Left kidney (tissue), 8 donors: ENCODE measurements at places on chromosomes 11 and 22.
A peak's percentile ranks its signal among the peaks of the same experiment; 100 is the strongest.

DNA sequence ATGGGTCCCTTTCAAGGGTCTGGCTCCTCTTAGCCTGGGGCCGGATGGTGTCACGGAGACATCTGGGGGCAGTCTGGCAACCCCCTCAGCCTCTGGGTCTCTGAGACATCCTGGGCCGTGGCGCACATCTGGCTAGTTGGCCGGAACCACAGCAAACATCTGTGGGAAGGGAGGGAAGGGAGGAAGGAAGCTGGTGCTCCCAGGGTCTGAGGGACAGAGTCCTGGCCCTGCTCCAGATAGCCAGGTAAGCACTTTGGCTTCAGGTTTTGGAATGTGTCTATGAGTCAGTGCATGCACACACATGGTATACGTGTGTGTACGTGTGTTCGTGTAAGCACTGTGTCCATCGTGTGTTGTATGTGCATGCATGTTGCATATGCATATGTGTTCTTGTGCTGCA lies 225.1 kb downstream of the MN1 start:
- no peak for DNase-seq

- DNase-seq: no peak
Measured at GRCh38 chr11:66957971-66958231, 282 bp downstream of the PC start.

DNA sequence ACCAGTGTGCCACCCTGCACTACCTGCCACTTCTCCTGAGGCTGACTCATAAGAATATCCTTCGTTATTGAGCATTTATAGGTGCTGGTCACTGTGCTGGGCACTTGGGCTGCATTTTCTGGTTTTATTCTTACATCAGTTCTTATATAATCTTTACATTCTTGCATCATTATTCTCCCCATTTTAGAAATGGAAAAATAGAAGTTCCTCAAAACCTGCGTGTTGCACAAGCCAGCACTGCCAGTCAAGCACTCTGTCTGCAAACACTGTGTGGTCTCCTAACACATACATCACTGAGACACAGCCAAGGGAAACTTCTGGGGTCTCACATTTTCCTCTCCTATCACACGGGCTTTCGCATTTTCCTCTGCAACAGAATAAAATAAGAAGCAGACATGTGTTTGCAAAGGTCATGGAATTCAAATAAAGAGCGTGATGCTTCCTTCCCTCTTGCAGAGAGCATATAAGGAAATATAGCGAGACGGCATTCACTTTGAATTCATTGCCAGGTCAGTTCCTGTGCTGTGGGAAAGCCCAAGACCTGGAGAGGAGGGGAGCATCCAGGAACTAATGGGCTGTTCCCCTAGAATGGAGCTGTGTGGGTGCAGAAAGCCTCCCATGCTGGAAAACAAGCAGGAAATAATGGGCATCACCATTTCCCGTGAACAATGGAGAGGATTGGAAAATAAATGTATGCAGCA lies 73.9 kb upstream of the SEZ6L start:
- no peak for DNase-seq

DNA sequence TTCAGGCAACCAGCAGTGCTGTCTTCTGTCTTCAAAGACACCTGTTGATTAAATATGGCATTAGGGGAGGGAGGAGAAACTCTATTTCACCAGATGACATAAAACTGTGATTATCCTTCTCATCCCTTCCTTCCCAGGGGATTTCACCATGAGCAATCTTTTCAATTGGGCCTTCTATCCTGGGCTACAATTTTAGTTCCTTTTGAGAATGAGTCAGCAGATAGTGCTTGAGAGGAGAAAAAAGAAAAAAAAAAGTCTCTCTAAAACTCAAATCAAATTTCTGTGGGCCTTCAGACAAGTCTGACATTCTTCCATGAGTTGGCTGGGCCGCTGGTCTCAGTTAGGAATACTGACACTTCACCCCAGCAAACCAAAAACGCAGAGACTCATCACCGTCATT lies 7.2 kb downstream of the FLI1 start:
- no peak for DNase-seq

DNA sequence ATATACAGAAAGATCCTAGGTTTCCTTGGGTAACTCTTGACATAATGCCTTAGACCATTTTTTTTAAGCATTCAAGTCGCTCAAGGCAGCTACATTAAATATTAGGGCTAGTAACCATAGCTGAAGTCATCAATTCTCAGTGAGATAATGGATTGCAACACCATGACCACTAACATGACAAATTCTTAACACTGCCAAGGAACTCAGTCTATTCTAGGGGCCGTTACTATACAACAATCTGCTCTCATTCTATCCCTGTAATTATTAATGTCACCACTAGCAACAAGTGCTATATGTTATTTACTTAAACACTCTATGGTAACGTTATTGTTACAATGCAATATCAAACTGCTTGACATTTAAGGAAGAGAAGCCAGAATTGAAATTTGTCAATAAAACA lies 3.2 kb upstream of the STK33 start:
- no peak for DNase-seq

- no peak for DNase-seq
Measured at GRCh38 chr11:68843703-68844312, 2.1 kb upstream of the CPT1A start.

DNA sequence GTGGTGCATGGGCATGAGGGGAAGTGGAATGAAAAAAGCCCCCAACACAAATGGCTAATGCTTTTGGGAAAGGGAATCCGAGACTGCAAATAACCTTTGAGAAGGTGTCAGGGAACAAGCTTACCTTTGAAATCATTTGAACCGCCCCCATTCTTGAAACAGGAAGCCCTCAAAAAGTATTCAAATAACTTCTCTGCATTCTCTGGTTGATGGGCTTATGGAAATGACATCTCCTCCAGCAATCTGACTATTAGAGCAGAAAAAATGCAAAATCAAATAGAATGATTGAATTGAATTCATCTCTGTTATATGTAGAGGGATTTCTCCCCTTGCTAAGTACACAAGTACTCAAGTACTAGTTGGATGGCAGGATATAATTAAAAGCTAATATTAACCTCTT lies 409.9 kb downstream of the TMEM135 start:
- DNase-seq: no peak

GRCh38 chr22:36497910-36498665 lies 8.8 kb downstream of the FOXRED2 start:
- DNase-seq: no peak

DNA sequence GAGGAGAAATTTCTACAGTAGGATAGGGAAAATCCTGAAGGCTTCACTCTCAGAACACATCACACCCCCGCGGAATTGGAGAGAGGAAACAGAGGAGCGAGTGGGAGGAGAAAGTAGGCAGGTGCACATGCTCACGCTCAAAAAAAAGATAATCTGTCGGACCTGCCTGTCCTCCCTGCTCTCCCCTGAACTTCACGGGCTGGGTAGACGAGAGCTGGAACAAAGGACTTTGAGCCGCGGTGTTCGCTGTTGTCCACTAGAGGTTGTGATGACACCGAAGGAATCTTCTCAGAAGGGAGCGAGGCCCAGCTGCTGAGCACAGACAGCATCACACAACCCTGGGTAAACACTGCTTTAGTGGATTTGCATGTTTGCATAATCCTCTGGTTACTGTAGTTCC lies 5.0 kb downstream of the SEZ6L start:
- DNase-seq: no peak

DNA sequence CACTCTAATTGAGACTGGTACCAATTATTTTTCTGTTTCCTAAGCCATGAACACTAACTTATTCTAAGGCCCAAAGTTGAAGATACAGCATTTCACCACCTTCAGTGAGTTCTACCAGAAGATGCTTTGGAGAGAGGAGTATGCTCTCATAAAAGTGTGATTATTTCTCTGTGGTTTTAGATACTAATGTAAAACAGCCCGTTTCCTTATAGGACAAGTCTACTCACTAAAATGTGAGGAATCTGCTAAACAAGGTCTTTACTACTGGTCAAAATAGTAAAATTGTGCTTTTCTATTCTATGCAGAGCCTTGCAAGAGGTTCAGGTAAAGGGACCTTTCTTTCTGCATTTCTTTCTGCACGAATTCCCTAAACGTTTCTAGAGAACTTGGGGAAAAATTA lies 2.4 kb downstream of the LGR4 start:
- no peak for DNase-seq

DNA sequence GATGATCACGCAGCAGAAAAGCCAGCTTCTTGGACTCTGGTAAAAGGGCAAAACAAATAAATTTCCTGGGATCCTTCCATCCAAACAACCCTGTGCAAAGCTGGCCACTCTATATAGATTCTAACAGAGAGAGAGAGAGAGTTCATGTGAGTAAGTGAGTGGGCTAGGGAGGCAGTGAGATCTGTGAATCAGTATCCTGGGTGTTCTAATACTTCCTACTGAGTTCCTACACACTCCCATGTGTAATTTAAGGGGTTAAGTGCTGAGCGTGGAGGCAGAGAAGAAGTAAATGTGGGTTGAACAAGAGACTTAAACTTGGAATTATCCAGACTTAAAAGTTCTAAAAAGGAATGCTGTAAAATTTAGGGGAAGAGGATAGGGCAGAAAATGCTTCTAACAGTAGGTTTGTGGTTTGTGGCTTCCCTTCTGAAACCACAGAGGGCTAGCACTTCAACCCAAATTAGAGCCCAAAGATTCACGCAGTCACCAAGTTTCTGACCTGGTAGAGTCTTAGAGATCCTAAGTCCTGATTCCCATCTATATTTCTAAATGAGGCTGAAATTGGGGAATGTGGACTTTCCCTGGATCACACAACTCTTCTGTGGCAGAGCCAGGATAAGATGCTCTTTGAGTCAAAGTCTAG lies 413.9 kb downstream of the TENM4 start:
- no peak for DNase-seq

- no peak for DNase-seq
Measured at GRCh38 chr11:40391679-40392078, 1067.8 kb downstream of the LRRC4C start.

- DNase-seq: no peak
Measured at GRCh38 chr22:49411236-49411635, 416.4 kb downstream of the BRD1 start.

DNA sequence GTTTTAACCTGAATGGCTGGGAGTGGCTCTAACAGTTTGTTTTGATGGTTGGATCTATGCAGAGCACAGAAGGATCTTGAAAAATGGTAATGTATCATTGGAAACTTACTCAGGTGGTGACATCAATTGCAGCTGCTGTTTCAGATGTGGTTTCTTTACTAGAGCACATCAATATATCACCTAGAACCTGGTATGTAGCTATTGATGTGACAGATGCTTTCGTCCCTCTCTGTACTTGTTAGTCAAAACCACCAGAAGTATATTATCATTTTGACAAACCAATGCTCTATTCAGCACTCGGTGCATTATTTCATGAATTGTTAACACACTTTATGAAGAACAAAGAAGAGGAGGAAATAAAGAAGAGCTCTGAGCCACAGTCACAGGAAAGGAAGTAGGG lies 26.6 kb upstream of the SCN3B start:
- DNase-seq: no peak

DNA sequence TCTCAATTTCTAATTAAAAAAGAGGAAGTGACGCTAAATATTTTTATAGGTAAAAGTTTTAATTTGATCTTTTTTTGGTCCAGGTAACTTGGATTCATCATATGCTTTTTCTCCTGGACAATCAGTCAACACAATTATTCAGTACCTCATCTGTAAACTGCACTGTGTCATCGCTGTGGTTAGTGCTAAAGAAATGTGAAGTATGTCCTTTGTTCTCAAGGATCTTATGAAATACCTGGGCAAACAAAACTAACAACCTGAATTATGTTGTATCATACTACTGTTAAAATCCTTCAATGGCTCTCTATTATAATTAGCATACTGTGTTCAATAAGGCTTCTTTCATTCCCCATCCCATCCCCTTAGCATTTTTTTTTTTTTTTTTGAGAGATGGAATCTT lies 19.9 kb upstream of the SCN3B start:
- no peak for DNase-seq

- DNase-seq: peak; percentile 65
Measured at GRCh38 chr11:43278193-43278956, 33.4 kb upstream of the API5 start.

DNA sequence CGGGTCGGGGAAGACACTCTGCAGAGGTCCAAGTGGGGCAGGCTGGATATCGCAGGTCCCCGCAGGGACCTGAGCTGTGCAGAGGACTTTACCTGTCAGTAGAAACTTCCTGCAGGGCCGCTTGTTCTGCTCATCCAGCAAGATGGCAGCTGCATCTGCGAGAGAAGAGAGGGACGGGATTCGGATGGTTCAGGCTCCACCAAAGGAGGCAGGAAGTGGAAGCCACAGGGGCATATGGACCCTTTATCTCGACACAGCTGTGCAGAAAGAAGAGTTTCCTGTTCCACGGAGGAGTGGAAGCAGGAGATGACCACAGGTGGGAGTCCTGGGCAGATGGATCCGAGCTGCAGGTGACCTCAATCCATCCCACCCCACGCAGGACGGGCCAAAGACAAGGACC lies 22.5 kb downstream of the CABP7 start:
- DNase-seq: no peak

GRCh38 chr11:17976651-17977050 lies 36.2 kb downstream of the SERGEF start:
- no peak for DNase-seq

DNA sequence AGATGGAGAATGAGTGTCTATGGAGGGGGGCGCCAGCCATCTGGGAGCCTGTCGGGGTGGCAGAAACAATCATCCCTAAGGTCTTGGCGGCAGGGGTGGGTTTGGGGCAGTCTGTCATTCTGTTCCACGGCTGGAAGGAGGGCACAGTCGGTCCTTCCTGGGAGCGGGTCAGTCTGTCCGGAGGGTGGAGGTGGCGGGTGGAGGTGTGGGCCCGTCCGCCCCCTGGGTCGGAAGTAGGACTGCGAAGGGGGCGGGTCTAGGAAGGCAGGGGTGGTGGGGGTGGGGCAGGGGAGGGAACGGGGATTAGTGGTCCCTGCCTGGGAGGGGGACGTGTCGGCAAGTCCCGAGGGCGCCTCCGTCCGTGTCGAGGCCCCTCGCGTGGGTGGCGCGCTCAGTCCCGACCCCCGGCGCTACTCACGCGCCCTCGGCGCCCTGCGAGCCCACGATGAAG lies 461 bp downstream of the TBC1D10A start:
- no peak for DNase-seq

DNA sequence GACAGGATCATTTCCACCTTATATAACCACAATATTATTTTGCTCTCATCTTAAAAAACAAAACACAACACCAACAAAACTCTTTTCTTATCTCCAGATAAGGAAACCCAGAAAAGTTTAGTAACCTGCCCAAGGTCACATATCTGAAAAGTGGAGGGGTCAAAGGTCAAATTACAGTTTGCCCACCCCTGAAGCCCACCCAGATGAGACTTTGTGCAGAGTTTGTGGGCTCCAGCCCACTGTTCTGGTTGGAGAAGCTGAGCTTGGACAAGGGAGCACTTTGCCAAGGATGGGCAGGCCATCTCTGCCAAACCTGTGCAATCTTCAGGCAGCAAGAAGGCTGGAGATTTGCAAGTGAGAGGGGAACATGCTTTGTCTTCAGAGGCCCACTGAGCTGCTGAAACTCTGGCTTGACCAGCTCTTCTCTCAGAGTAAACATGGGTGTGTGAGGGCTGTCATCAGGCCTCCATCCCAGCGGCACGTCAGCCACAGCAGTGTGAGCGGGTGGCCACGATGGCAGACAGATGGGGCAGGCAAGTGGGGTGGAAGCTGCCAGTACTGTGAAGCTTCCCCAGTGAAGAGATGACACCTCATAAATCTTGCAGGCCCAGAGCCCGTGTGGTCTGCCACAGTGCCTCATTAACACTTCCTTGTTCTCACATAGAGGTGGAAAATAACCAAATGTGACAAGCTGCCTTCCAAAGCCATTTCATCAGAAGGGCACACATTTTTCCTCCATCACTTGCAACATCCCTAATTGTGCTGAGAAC lies 111.8 kb downstream of the CCDC81 start:
- DNase-seq: no peak
